ENCODE measurements at places on chromosomes 5 and 9. TPM values are rescaled to one million over a fixed set of nuclear protein-coding genes. Genes with fewer than 3 reads are reported as not detected.

DNA sequence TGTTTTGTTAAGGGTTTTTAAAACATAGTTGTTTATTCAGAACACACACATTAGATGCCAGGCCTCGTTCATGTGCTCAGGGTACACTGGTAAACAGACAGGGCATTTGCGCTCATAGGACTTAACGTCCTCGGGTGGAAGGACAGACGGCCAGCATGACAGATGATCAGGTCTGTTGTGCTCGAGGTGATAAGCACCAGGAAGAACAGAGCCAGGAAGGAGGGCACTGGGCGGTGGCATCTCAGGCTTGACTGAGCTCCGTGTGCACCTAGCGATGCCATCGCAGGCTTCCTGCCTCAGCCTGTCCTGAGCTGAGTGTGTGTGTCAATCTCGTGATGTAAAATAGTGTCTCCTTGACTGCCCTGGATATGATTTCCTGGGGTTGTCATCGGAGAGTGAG lies 96.5 kb downstream of the EHMT1 start:
- no peaks in the 10 kb centered on the region for H3K27me3 ChIP-seq
- no peak overlapping the region for H3K27ac ChIP-seq
- DNase-seq = no peak
- H3K36me3 ChIP-seq = peaks cover 17% of the 10 kb centered on the region
- no peak overlapping the region for H3K4me3 ChIP-seq

DNA sequence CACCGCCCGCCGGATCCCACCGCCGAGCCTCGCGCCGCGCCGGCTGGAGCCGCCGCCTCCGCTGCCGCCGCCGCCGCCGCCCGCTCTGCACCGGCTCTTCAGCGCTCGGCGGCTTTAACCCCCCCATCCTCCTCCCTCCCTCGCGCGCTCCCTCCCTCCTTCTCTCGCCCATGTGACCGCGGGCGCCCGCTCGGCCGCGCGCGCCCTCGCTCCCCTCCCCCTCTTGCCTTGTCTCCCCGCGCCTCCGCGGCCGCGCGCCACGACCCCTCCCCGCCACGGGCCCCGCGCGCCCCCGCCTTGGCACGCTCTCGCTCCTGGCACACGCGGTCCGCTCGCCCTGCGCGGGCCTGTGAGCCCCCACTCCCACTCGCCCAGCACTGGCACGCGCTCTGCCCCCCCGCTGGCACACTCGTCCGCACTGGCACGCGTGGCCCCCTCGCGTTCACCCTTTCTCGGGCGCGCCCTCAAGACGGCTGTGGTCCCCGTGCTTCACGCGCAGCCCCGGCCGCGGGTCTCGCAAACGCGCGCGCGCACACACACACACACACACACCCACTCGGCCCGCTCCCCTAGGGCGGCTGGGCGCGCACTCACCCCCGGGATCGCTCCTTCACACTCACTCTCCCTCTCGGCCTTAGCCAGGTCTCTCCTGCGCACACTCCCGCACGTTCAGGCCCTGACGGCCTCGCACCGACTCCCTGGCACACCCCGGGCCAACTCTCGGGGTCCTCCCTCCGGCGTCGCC lies at the start of gene CNTFR:
Gene CNTFR (minus strand): TSS at position 89 of the 745 bp plus-strand sequence. CDS start 20,743 bp downstream, outside the sequence.
- H3K27me3 ChIP-seq = peaks cover 16% of the 10 kb centered on the region
- H3K4me3 ChIP-seq = peak within 1 kb of the TSS; percentile 69

- no peak overlapping the region for H3K4me3 ChIP-seq
- no peak for DNase-seq
- no peaks in the 10 kb centered on the region for H3K27me3 ChIP-seq
- H3K4me1 ChIP-seq = peaks cover 25% of the 10 kb centered on the region
- no peaks in the 10 kb centered on the region for H3K36me3 ChIP-seq
Measured at GRCh38 chr5:78720997-78721396, 72.4 kb upstream of the LHFPL2 start.

- no peak overlapping the region for H3K4me3 ChIP-seq
- H3K36me3 ChIP-seq = no peaks in the 10 kb centered on the region
- H3K27ac ChIP-seq = no peak overlapping the region
- no peaks in the 10 kb centered on the region for H3K27me3 ChIP-seq
- DNase-seq = no peak
Measured at GRCh38 chr9:98596486-98596885, 112.2 kb downstream of the GABBR2 start.

GRCh38 chr5:78361631-78361993 lies 1.2 kb downstream of the SCAMP1 start:
- H3K4me3 ChIP-seq = peak overlapping the region; percentile 97
- DNase-seq = no peak
- peaks cover 9% of the 10 kb centered on the region for H3K4me1 ChIP-seq
- no peaks in the 10 kb centered on the region for H3K36me3 ChIP-seq
- H3K27me3 ChIP-seq = no peaks in the 10 kb centered on the region

DNA sequence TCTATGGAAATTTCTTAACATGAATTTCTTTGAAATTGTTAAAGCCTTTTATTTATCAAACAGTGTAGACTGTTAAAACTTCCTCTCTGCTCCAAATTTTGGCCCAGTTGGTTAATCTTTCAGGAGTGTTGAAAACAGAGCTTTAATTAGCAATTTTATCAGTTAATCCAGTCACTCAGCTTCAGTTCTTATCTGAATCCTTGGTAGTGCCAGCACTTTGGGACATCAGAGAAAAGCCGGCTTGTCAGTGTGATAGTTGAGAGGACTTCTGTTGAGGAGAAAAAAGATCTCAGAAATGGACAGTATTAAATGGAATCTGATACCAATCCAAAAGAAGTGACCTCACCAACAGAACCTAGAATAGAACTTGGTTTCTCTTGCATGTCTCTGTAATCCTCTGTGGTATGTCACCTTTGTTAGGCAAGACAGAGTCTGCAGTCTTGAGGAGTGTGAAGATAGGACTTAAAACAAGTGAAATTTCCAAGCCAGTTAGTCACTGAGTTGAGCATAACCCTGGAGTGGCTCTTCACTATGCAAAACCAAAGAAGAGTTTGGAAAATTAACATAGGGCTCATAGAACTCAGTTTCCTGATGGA lies 251.8 kb downstream of the NNT start:
- DNase-seq = no peak
- H3K36me3 ChIP-seq = no peaks in the 10 kb centered on the region
- H3K27ac ChIP-seq = no peak overlapping the region
- no peaks in the 10 kb centered on the region for H3K4me1 ChIP-seq

BAAT gene
- not detected for total RNA-seq

GRCh38 chr5:156922207-156922792 lies 40.7 kb downstream of the TIMD4 start:
- H3K27ac ChIP-seq = no peak overlapping the region
- no peak for DNase-seq
- H3K36me3 ChIP-seq = no peaks in the 10 kb centered on the region
- no peak overlapping the region for H3K4me3 ChIP-seq
- H3K4me1 ChIP-seq = no peaks in the 10 kb centered on the region

DNA sequence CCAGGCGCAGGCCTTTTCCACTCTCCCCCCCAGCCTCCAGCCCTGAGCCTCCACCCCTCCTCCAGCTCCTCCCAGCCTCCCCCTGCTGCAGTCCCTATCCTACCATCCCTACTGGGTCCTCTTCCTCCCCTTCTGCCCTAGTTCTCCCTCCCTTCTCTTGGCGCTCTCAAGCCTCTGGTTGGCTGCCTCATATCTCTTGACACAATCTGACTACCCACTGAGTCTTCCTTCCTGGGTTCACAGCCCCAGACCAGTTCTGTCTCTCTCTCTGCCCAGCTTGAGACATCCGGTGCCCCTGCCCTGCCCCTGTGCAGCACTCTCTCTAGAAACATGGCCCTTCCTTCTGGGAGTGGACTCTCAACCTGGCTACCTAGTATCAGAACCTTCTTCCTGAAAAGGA lies 76.2 kb downstream of the TSPAN17 start:
- H3K36me3 ChIP-seq = no peaks in the 10 kb centered on the region
- DNase-seq = no peak
- no peak overlapping the region for H3K4me3 ChIP-seq
- H3K27me3 ChIP-seq = no peaks in the 10 kb centered on the region
- H3K27ac ChIP-seq = no peak overlapping the region

HTR1A gene
- not detected for total RNA-seq

- H3K27ac ChIP-seq = no peak overlapping the region
- H3K4me1 ChIP-seq = no peaks in the 10 kb centered on the region
- no peaks in the 10 kb centered on the region for H3K27me3 ChIP-seq
- no peaks in the 10 kb centered on the region for H3K36me3 ChIP-seq
- no peak overlapping the region for H3K4me3 ChIP-seq
Measured at GRCh38 chr9:9942764-9943424, 669.9 kb downstream of the PTPRD start.

DNA sequence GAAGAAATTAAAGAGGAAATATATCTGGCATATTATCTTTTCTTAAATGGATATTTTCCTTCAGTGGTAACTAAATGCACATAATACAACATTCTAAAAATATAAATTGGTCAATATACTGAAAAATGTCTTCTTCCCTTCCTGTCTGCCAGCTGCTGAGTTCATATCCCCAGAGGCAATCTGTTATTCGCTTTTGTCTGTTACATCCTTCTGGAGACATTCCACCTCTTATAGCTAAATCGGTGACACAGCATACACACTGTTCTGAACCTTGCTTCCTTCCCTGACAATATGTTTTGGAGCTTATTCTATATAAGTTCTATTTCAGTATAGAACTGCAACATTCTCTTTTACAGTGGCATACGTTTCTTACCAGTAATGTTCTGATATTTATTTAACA lies 147.8 kb downstream of the TENT4A start:
- no peaks in the 10 kb centered on the region for H3K4me1 ChIP-seq
- DNase-seq = no peak
- H3K36me3 ChIP-seq = no peaks in the 10 kb centered on the region
- H3K27ac ChIP-seq = no peak overlapping the region

- peak overlapping the region; percentile 55 for H3K4me3 ChIP-seq
- peaks cover 16% of the 10 kb centered on the region for H3K4me1 ChIP-seq
- H3K36me3 ChIP-seq = no peaks in the 10 kb centered on the region
- peak; percentile 31 for DNase-seq
- no peaks in the 10 kb centered on the region for H3K27me3 ChIP-seq
Measured at GRCh38 chr5:160133071-160133917, 14.0 kb upstream of the PWWP2A start.

GRCh38 chr9:114914139-114914538 lies 16.3 kb downstream of the TNFSF8 start:
- H3K27ac ChIP-seq = no peak overlapping the region
- no peaks in the 10 kb centered on the region for H3K4me1 ChIP-seq
- H3K4me3 ChIP-seq = no peak overlapping the region

DDX4 gene
- total RNA-seq = not detected

LYSMD3 gene
- 19.3 TPM for total RNA-seq

TAF11L5 gene
- not detected for total RNA-seq

DNA sequence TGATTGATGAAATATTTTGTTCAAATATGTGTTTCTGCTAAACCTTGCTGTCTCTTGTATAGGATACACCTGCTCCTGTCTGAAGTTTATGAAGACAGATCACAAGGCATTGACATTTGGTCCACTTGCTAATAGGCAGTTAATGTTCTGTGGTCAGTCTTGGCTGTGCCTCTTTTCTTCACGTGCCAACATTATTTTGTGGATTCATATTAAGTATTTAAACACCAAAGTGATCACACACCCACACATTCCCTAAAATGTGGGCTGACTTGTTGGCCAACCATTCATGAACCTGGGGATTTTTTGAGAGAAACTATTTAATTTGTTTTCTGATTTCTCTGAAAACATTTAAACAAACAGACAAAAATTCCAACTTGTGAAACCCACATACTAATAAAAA lies 33.7 kb downstream of the ZNF462 start:
- H3K27ac ChIP-seq = no peak overlapping the region
- H3K4me1 ChIP-seq = no peaks in the 10 kb centered on the region
- H3K27me3 ChIP-seq = no peaks in the 10 kb centered on the region
- no peaks in the 10 kb centered on the region for H3K36me3 ChIP-seq
- no peak for DNase-seq
- H3K4me3 ChIP-seq = no peak overlapping the region

DNA sequence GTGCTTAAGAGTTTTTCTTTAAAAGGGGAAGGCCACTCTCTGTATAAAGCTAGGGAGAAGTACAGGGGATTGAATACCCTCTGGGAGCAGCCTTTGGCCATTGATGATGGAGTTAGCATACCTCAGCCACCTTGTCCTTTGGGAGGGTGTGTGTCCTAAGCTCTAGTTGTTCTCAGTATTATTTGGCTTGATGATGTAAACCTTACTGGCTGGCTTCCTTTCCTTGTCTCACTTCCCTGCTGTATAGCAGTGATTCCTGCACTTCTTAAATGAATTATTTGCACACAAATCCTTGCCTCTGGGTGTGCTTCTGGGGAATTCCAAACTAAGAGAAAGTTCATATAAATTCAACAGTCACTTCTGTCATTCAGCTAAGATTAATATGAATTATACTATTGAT lies 234.9 kb upstream of the RIOK2 start:
- H3K36me3 ChIP-seq = no peaks in the 10 kb centered on the region
- H3K4me3 ChIP-seq = no peak overlapping the region
- H3K27me3 ChIP-seq = no peaks in the 10 kb centered on the region
- H3K4me1 ChIP-seq = no peaks in the 10 kb centered on the region
- DNase-seq = no peak

DNA sequence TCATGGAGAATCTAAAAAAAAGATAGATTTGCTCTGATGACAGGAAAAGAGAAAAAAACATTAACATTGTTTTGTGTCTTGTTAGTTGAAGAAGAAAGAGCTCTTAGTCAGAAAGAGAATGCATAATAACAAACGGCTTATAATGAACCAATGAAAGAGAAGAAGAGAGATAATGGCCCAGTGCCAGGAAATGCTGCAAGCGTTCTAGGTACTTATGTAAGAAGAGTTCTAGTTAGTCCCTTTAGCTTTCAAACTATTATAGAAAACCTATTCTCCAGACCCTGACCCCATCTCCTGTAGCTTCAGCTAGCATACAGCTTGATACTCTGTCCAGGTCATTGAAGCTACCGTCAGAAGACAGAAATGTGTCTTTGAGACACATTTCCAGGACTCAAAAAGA lies 70.2 kb downstream of the FBXL17 start:
- no peaks in the 10 kb centered on the region for H3K27me3 ChIP-seq
- no peak overlapping the region for H3K27ac ChIP-seq
- H3K4me3 ChIP-seq = no peak overlapping the region
- no peaks in the 10 kb centered on the region for H3K4me1 ChIP-seq

NDUFS4 gene
- total RNA-seq = 72.0 TPM

- DNase-seq = no peak
- no peaks in the 10 kb centered on the region for H3K4me1 ChIP-seq
- no peaks in the 10 kb centered on the region for H3K27me3 ChIP-seq
- H3K36me3 ChIP-seq = peaks cover 17% of the 10 kb centered on the region
- H3K27ac ChIP-seq = no peak overlapping the region
- H3K4me3 ChIP-seq = no peak overlapping the region
Measured at GRCh38 chr5:111116550-111116949, 24.4 kb downstream of the WDR36 start.

STK32A gene
- 8.0 TPM for total RNA-seq

DNA sequence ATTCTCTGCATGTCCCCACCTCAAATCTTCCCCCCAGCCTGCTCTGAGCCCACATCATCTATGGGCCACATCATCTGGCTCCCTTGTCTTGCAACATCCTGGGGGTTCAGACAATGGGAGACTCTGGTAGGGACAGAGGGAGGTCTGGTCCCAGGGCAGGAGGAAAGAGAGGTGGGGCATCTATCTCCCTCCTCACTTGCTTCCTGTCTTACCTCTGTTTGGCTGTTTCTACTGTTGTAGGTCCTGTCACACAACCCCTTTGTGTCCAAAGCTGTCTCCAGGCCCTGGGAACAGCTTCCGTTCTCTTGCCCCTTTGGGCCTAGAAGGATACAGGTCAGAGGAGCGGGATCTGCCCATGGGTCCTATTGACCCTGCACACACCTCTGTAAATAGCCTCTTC lies 227.2 kb downstream of the NSG2 start:
- no peak overlapping the region for H3K27ac ChIP-seq
- H3K36me3 ChIP-seq = no peaks in the 10 kb centered on the region
- no peak overlapping the region for H3K4me3 ChIP-seq
- no peak for DNase-seq

Data from thoracic aorta (tissue), 2 donors.